ENCODE measurements at places on chromosomes 1 and 21.

DNA sequence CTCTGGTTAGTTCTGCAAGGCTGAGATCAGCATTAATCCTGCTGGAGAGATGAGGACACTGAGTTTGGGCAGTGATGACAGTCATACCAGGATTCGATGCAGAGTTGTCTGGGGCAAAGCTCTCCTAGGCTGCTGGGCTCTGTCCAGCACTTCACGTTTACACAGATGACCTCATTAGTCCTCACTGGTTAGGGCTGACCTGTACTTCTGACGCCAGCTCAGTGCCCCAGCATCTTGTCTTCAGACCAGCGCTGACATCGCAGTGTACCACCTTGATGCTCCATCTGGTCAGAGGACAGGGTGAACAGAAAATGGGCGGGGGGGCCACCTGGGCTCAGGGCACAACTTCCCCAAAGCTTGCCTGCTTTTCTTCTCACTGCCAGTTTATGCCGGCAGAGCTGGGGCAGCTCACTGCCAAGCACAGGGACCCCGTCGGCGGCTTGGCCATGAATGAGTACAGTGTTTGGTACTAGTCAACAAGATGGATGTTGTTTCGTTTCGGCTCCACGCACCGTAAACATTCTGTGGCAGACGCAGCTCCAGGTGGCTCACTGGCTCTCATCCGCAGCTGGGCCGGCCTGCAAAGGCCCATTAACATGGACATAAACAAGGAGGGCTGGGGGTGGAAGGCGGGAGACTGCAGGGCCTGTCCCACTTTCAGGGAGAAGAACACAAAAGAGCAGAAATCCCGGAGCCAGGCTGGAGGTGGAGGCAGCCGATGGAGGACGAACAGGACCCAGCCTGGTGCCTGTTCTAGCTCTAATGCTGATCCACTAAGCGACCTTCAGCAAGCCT is 118.7 kb downstream of the GLIS1 start:
- DNase-seq, result no peak

DNA sequence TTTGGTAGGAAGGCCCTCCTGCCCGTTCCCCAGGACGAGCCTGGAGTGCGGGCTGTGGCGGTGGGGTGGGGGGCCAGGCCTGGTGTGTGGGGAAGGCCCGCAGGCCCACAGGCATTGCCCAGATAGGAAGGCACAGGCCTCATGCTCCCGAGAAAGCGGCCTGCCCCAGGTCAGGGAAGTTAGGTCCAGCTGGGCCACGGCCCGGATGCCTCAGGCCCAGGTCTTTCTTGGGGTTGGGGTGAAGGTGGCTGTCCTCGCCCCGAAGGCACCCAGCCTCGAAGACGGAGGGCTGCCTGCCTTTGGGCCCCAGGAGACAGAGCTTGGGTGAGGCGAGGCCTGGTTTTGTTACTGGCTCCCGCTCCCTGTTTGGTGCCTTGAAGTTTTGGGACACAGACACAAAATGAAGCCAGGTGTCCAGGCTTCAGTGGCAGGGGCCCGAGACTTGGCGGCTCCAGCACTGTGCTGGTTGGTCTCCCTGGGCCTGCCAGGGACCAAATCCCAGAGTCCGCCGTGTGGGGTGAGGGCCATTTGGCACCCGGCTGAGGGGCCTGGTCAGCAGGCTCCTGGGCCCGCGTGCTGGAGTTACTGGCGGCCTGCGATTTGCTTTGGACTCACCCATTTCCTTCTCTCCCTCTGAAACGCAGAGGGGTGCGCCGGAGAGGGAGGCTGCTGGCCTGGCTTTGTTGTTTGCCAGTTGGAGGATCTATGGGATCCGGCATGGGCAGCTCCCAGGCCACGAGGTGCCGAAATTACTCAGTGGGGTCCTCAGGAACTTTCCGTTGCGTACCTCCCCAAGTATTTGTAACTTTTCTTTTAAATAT is 2.0 kb downstream of the SKI start:
- DNase-seq, result no peak

GRCh38 chr21:15221799-15222386 is 157.1 kb upstream of the NRIP1 start:
- DNase-seq, result no peak

GRCh38 chr1:28606771-28607170 is 14.7 kb downstream of the RAB42 start:
- no peak for DNase-seq

- DNase-seq, result no peak
Observed at GRCh38 chr1:20836230-20836629, 49.1 kb upstream of the HP1BP3 start.

GRCh38 chr1:108832929-108833328 is 24.0 kb downstream of the AKNAD1 start:
- DNase-seq, result no peak

DNA sequence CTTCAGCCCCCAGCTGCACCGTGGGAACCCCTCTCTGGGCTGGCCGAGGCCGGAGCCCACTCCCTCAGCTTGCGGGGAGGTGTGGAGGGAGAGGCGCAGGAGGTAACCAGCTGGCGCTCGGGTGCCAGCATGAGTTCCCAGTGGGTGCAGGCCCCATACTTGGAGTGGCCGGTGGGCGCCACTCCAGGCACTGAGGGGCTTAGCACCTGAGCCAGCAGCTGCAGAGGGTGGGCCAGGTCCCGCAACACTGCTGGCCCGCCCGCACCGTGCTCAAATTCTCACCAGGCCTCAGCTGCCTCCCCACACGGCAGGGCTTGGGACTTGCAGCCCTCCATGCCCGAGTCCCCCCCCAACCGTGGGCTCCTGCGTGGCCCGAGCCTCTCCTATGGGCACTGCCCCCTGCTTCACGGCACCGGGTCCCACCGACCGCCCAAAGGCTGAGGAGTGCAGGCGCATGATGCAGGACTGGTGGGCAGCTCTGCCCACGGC is 47.2 kb downstream of the LRRC53 start:
- DNase-seq, result no peak

DNA sequence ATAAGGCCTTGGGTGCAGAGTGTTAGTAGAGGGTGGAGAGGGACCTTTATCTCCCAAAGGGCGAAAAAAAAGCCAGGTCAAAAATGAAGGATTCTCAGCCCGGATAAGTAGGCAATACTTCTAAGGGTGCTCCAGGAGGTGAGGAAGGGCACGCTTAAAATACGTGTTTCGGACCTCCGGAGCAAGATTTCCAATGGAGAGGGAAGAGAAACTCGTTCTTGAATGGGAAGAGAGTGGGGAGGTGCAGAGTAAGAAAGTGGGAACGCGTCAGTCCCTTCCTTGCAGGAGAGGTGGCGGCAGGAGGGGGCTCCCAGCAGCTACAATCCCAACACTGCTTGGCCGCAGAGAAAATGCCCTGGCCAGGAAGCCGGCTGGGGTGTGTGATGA is 581 bp downstream of the EFCAB14 start:
- DNase-seq, result no peak

DNA sequence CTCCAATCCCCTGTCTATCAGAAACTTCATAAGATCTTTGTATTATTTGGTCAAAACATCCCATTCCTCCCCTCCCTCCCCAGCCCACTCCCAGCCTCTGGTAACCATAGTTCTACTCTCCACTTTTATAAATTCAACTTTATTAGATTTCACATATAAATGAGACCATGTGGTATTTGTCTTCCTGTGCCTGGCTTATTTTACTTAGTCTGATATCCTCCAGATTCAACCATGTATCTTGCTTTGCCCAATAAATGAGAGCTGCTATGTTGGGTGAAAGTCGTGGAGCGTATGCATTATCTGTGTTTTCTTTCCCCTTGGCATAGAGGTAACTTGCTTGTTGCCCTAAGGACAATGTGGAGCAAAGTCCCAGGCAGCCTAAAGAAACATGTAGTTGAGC is 28.5 kb upstream of the CHRM3 start:
- no peak for DNase-seq

DNA sequence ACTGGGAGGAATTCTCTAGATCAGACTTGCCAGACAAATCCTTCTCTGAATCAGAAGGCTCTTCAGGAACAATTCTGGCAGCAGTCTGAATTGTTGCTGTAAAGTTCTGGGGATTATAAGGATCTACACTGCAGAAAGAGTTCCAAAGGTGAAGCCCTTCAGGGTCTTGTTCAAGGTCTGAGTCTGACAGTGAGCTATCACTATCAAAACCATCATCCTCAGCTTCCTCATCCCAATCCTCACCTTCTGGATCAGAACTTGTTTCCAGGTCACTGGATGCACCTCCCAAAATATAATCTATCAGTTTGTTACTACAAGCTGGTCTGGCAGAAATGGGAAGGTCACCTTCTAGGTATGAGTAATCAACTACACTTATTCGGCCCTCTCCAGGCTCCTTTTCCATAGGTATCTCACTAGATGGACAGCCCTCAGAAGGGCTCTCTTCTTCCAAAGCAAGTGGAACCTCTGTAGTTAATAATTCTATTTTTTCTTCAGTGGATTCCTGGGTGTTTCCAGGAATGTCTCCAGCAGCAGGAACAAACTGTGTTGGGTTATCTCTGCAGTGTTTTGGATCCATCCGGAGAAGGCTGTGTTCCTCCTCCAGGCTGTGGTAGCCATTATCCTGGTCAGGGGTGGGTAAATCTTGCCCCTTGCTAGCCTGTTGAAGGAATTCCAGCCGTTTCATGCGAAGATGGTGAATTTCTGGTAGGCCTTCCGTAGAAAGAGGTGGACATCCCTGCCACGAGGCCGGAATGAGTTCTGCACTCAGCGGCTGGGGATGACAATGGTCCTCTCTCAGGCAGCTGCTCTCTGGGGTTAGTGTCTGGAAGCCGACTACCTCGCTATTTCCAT is 1.6 kb downstream of the PPP1R15B start:
- no peak for DNase-seq

- DNase-seq, result no peak
Observed at GRCh38 chr1:28966617-28967016, 52.2 kb downstream of the EPB41 start.
